ENCODE measurements at places on chromosomes 7 and 10. TPM values are rescaled to one million over a fixed set of nuclear protein-coding genes. Genes with fewer than 3 reads are reported as not detected.
A peak's percentile ranks its signal among the peaks of the same experiment; 100 is the strongest.

NANOS1 gene
- 19.5 TPM for total RNA-seq

DNA sequence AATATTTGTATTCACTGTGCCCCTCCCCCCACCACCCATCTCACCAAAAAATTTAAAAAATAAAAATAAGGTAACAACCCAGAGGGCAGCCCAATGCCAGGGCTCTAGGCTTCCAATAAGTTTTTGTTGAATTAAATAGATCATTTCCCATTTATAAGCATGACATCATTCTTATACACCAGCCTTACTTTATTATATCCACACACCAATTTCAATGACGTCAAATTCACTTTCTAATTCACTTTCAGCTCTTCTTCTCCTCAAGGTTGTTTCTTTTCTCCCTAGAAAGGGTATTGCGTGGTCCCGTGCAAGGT is 1.2 kb upstream of the DKK1 start:
- DNase-seq: no peak

- DNase-seq: no peak
Observed at GRCh38 chr7:144528536-144529045, 125.1 kb upstream of the NOBOX start.

DNA sequence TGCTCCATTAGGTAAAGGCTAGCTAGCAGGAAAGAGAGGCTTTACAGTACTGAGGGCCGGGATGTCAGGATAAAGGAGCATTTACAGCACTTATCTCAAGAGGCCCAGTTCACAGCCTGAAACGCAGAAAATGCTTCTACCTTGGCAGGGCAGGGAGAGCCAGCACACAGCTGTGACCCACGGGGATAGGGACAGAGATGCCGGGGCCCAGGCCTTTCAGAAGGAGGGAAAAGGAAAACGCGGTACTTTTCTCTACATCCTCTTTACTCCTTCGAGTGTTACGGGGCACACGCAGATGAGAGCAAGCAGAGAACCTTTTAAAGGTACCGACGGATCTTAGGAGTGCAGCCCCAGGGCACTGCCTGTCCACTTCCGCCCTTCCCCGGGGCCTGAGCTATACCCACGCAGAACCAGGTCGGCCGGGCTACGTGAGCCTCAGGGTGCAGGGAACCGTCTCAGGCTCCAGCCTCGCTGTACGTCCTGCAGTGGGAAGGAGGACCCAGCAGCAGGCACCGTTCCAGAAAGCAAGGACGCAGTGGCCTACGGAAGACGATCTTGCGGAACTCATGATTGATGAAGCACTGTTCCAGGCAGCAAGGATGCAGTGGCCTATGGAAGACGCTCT is 232.3 kb downstream of the ELFN1 start:
- peak; percentile 14 for DNase-seq

- no peak for DNase-seq
Observed at GRCh38 chr7:147013825-147014224, 897.2 kb downstream of the CNTNAP2 start.

DNA sequence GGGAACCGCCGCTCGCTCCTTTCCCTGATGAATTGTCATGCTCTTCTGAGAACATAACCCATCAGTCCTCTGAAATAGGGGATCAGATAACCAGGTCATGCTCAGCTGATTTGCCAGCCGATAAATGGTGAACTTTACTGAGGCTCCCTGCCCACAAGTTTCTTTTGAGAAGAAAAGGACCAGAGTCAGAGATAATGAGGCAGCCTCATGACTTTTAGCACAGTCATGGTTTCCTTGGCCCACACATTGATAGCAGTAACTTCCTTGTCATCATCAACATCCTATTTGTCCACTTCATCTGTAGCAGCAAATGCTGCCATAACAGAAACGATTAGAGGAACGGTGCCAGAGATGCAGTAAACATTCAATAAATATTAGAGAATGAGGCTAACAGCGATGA is 509.0 kb downstream of the GATA3 start:
- no peak for DNase-seq

- DNase-seq: no peak
Observed at GRCh38 chr7:123690550-123690949, 34.9 kb downstream of the LMOD2 start.
